ENCODE measurements at places on chromosomes 7 and 10. TPM values are rescaled to one million over a fixed set of nuclear protein-coding genes. Genes with fewer than 3 reads are reported as not detected.

DNA sequence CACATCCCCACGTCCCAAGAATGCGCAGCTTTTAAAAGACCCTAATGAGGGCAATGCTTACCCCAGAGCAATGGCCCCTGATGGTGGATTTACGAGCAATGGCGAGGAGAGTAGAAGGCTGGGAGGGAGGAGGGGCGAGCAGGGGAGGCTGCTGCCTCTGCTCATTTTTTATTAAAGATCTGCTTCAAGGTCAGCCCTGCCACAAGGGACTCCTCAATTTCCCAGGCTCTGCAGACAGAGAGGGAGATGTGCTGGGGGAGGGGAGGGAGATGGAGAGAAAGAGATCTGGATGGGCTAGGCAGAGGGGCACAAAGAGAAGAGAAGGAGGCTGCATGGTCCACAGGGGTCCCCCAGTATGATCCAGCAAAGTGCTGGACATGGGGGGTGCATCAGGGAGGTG lies 7.8 kb upstream of the SRRM3 start:
- H3K27ac ChIP-seq = no peak overlapping the region
- H3K27me3 ChIP-seq = no peaks in the 10 kb centered on the region
- no peak for DNase-seq
- H3K4me3 ChIP-seq = no peak overlapping the region
- no peaks in the 10 kb centered on the region for H3K4me1 ChIP-seq

DNA sequence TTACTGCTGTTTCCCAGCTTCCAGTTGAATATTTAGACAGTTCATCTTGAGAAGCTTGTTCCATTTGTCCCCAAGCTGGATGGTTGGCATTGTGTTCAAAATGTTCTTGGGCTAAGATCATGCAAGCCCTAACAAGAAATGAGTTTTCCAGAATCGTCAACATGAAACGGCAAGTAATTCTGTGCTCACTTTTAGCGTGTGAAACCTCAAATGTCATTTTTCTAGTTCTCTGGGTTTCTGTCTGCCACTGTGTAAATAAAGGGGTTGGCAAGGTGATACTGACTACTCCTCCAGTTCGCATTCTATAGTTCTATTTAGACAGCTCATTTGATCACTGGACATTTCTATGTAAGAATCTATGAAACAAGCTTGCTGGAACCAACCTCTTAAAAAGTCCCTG lies 194.0 kb downstream of the AHR start:
- H3K4me3 ChIP-seq = no peak overlapping the region
- no peak overlapping the region for H3K27ac ChIP-seq
- no peaks in the 10 kb centered on the region for H3K36me3 ChIP-seq
- DNase-seq = no peak

DNA sequence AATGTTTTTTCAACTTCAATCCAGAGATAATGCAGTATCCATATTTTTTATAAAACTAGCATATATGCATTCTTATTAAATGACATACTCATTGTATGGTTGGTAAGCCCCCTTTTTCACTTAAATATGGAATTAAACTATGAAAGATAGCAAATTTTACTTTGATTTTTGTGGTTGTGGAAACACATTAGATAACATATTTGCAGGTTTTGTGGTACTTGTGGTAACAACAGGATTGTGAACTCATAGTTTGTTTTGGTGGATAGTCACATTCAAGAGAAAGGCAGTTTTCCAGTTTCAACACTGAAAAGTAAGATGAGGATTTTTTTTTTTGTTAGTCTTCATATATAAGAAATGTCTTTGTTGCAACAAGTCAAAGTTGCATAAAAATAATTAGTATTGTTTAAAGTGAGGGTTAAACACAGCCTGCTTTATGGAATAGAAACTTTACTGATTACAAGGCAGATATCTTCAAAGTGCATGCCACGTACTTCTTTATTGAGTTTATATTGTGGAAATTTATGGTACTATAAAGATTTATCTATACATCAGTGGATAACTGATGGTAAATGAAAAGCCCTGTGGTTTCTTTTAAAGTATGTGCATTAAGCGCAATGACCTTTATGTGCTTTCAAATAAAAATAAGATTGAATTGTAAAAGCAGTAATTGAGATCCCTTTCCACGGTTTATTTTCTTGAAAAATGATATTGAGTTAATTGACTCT lies 39.7 kb upstream of the SEMA3D start:
- no peak overlapping the region for H3K4me3 ChIP-seq
- no peaks in the 10 kb centered on the region for H3K4me1 ChIP-seq
- no peak for DNase-seq

Gene SNCG
- 6.4 TPM for total RNA-seq

DNA sequence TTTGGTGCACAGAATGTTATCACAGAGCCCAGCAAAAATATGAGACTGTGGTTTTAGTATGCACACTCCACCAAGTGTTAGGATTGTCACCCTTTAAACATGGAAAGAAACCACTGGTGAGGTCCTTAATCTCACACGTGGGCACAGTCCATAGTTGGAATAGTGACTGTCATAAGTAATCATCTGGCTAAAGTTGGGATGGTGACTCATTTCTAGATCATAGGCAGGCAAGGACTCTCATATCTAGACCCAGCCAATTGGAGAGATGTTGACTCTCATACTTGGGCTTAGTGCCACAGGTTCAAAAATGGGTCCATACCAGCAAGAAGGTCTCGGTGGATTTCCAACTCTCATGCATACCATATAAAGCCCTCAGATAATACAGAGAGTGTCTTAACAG lies 39.6 kb upstream of the ZNF680 start:
- no peaks in the 10 kb centered on the region for H3K36me3 ChIP-seq
- H3K4me1 ChIP-seq = no peaks in the 10 kb centered on the region
- no peak overlapping the region for H3K27ac ChIP-seq
- no peaks in the 10 kb centered on the region for H3K27me3 ChIP-seq
- no peak overlapping the region for H3K4me3 ChIP-seq

DNA sequence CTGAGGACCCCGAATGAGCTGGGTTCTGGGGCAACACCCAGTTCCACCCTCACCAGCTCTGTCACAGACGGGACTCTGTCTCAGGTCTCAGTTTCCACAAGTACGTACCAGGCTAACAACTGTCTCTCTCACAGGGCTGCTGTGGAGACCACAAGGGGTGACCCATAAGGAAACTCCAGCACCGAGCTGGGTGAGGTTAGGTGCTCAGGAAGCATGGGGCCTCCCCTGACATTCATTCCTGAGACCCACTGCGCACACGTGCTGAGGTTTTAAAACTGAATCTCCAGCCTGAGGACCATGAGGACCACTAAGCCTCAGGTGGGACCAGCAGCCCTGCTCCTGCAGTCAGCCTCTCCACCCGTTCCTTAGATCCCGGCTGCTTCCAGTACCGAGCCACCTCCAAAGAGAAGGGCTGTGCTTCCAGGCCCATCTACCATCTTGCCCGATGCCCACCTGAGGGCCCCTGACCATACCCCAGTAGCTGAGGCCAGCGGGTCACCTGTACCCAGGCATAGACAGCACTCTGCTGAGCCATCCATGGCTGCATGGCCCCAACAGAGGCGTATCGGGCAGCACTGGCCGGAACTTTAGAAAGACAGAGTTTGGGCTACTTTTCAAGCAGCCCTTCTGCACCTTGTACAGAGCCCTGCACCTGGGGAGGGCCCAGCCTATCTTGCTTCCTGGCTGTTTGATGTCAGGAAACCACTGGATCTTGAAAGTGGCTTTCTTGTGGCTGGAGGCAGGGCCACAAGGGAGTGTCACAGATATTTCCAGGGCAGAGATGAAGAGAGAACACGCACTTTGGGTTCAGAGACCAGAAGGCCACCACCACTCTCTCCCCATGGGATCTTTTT lies 18.7 kb downstream of the HSPA12A start:
- no peak overlapping the region for H3K4me3 ChIP-seq
- DNase-seq = no peak
- no peaks in the 10 kb centered on the region for H3K36me3 ChIP-seq
- H3K27ac ChIP-seq = no peak overlapping the region
- H3K4me1 ChIP-seq = no peaks in the 10 kb centered on the region

Gene VAX1
- total RNA-seq = not detected

Gene SEMA3E
- under 0.01 TPM for total RNA-seq

DNA sequence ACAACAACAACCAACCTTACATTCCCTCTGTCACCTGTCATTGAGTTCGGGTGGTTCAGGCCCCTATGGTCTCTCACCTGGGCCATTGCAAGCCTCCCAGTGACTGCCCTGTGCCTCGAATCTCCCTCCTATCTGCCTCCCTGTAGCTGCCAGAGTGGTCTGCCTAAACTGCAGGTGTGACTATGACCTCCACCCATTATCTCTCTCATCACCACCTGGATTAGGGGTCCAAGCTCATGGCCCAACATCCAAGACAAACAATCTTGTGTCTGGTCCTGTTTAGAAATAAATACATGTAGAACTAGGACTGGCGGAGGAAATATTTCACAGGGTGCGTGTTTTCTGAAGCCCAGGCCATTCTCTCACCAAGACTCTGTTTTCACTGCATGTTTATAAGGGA lies 146.6 kb downstream of the HERPUD2 start:
- no peak for DNase-seq
- H3K4me3 ChIP-seq = no peak overlapping the region
- peaks cover 5% of the 10 kb centered on the region for H3K4me1 ChIP-seq
- no peak overlapping the region for H3K27ac ChIP-seq
- H3K36me3 ChIP-seq = no peaks in the 10 kb centered on the region

GRCh38 chr10:74174521-74174920 lies 23.5 kb downstream of the ADK start:
- H3K36me3 ChIP-seq = no peaks in the 10 kb centered on the region
- H3K27ac ChIP-seq = no peak overlapping the region
- H3K4me3 ChIP-seq = no peak overlapping the region
- no peak for DNase-seq

DNA sequence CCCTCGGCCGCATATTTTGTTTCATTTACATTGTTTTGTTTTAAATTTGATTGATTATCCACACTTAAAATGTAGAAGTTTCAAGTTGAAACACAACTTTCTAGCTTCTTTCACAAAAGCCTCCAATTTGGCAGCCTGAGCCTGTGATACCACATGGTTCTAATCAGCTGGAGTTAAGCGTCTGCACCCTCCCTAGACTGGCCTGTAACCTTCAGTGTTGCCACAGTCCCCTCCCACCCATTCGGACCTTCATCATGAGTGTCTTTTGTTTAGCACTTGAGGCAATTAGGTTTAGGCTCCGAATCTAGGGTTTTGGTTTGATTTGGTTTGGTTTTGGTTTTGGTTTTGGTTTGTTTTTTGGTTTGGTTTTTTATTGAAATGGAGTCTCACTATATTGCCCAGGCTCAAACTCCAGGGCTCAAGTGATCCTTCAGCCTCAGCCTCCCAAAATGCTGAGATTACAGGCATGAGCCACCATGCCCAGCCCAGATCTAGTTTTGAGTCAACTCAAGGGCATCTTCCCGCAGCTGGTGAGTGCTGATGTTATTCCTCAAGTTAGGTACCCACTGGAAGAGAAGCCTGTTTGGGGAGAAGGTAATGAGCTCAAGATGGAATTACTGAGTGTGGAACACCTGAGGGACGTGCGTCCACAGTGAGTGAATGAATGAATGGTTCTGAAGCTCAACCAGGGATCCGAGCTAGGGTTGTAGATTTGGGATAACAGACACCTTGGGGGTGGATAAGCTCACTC lies 201.4 kb downstream of the HECW1 start:
- H3K4me3 ChIP-seq = no peak overlapping the region
- H3K27ac ChIP-seq = no peak overlapping the region
- DNase-seq = no peak
- no peaks in the 10 kb centered on the region for H3K4me1 ChIP-seq

- no peaks in the 10 kb centered on the region for H3K27me3 ChIP-seq
- H3K36me3 ChIP-seq = no peaks in the 10 kb centered on the region
- H3K4me1 ChIP-seq = no peaks in the 10 kb centered on the region
- no peak overlapping the region for H3K27ac ChIP-seq
- H3K4me3 ChIP-seq = no peak overlapping the region
Measured at GRCh38 chr10:48773580-48773979, 88.9 kb downstream of the WDFY4 start.

- no peak overlapping the region for H3K4me3 ChIP-seq
- DNase-seq = no peak
- no peak overlapping the region for H3K27ac ChIP-seq
- no peaks in the 10 kb centered on the region for H3K4me1 ChIP-seq
- H3K27me3 ChIP-seq = no peaks in the 10 kb centered on the region
Measured at GRCh38 chr7:44265728-44266127, 59.7 kb downstream of the CAMK2B start.

DNA sequence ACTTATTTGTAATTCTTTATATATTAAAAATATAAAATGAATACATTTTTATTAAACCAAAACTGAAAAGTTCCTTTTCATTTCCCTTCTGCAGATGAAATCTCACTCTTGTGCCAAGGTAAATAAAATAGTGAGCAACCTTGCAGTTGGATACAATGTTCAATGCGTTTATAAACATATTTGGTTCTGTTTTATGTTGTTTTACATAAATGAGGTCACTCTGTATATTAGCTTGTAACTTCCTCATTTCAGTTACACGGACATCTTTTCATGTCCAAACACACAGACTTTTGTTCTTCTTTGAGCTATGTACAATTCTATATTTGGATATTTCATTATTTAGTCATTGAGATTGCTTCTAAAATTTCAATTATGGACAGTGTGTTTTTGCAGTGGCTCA lies 107.7 kb downstream of the BBS9 start:
- H3K27ac ChIP-seq = no peak overlapping the region
- DNase-seq = no peak
- H3K36me3 ChIP-seq = no peaks in the 10 kb centered on the region
- no peaks in the 10 kb centered on the region for H3K4me1 ChIP-seq
- H3K4me3 ChIP-seq = no peak overlapping the region

DNA sequence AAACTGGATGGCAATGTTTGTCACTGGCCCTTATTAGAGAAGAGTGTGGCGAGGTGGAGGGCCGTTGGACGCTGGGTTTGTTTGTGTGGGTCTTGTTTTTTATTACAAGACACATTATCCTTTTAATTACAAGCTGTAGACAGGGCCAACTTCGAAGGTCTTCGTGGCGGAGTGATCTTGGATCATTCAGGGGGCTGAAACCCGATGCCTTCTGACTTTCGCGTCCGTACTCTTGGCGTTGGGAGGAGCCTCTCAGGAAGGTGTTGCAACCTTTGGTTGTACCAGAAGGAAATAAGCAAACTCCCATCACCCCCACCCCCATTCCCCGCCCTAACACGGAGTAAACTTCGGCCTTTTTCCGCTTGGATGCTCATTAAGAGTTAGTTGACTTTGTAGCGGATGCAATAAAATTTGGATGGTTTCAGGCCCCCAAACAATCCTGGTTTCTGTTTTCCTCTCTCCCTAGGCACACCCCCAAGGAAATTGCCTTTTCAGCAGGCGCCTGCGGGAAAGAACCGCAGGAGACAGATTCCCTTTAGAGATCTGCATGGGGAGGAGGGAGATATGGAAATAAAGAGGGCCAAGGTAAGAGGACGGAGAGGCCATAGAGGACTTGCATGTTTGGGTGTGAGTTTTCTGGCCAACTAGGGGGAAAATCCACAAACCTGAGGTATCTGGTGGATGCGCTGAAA lies 294.5 kb upstream of the NFE2L3 start:
- peak overlapping the region; percentile 45 for H3K4me3 ChIP-seq
- no peaks in the 10 kb centered on the region for H3K36me3 ChIP-seq
- DNase-seq = no peak
- peaks cover 20% of the 10 kb centered on the region for H3K4me1 ChIP-seq

Measured in upper lobe of left lung (tissue), 6 donors.